Jurkat, Clone E6-1 (cell line): ENCODE measurements at places on chromosomes 3 and 15.

DNA sequence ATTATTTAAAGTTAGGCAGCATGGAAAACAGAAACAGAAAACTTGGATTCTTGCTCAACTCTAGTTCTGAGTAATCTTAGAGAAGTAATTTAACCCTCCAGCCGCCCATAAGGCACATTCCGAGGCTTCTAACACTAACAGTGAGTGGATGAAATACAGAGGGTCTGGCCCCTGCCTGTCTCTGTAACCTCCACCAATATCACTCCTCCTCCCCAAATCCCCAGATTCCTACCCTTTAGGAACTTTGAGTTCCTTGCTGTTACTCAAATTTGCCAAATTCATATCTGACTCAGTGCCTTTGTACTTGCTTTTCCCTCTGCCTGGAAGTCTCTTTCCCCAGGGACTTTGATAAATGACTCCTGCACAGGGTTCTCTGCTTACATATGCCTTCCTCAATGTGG, 112.5 kb upstream of the TGFBR2 start:
- no peak for DNase-seq

- DNase-seq, result no peak
These were observed 55.9 kb downstream of the C3orf20 start for GRCh38 chr3:14730703-14731382.

- DNase-seq, result no peak
These were observed 172.8 kb downstream of the PLCH1 start for GRCh38 chr3:155572085-155572484.

- no peak for DNase-seq
These were observed 568.0 kb upstream of the MDFIC2 start for GRCh38 chr3:70880421-70880820.

GRCh38 chr15:84575493-84575892, 25.3 kb upstream of the ZSCAN2 start:
- DNase-seq, result no peak

- no peak for DNase-seq
These were observed 42.6 kb downstream of the WHAMM start for GRCh38 chr15:82851981-82852511.

DNA sequence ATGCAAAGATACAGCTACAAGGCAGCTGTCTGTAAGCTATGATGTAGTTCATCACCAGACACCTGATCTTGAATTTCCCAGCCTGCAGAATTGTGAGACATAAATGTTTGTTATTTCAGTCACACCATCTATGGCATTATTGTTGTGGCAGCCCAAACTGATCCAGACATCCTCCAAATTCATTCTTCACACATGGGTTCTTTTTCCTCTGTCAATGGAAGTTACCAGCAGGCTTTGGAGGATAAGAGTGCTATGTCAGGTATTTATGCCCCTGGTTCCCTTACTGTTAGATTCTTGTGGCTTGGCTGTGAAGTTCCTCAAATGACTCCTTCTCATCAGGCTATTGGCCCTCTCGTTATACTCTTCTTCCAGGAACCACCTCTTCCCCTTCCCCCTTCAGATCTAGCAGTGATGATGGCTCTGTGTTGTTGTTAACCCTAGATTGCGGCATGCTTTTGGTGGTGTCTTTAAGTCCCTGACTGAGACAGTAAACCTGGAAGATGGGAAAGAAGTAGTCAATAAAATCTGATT, 91.0 kb upstream of the CHMP2B start:
- DNase-seq, result no peak

GRCh38 chr3:188440340-188440972, 286.5 kb downstream of the LPP start:
- DNase-seq, result no peak

- DNase-seq, result no peak
These were observed 229.5 kb downstream of the SHQ1 start for GRCh38 chr3:72618739-72619138.

GRCh38 chr3:101311676-101312075, 8.7 kb downstream of the IMPG2 start:
- DNase-seq, result no peak

DNA sequence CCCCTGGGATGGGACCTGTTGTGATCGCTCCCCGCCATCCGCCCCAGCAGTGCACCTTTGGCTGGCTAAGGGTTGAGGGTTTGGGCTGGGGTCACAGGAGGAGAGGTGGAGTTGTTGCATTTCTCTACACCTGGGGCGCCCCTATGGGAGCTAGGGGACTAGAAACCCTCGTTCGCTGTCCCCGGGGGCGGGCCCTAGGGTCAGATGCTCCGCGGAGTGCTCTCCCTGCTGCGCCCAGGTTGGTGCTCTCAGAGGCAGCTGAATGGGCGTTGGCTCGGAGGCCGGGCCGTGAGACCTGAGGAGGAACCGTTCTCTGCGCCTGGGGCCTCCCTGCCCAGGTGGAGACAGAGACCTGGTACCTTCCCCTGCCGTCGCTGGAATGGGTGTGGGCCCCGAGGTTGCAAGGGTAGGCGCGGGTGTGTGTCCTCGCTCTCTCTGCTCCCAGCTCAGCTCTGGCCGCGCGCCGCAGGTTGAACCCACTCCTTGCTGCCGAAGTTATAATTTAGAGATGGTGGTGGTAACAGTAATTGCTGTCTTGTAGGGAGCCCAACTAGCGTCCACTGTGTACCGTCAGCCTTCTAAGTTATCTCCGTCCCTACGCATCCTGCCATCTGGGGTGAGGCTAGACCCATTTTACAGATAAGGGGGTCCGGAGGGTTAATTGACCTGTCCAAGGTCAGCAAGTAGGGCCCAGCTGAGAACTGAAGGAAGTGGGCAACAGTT, 965 bp downstream of the FLNB start:
- DNase-seq, result no peak

GRCh38 chr15:51356147-51356546, 14.7 kb downstream of the GLDN start:
- no peak for DNase-seq

DNA sequence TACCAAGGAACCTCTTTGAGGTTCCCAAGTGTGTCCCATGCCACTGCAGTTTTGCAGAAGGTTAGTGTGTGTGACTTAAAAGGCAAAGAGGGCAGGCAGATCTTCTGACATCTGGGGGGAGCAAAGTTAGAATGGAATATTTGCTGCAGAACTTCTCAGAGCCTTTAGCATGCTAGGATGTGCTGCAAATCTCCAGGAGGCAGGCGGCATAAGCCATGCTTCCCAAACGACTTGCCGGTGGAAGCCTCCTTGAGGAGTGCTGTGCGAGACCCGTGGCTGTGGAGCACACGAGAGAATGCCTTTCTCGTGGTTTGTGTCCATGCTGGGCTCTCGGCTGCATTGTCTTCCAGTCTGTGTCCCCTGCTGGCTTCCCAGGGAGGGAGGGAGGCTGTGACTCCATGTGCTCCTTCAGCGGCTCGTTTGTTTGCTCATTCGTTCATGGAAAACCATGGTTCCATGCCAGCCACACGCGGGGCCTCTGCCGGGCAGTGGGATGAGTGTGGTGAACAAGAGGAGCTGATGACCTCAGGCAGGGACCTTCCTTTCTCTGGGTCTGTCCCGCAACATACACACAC, 13.8 kb downstream of the HDAC11 start:
- DNase-seq, result no peak

GRCh38 chr3:37096288-37096687, 78.1 kb downstream of the LRRFIP2 start:
- no peak for DNase-seq

DNA sequence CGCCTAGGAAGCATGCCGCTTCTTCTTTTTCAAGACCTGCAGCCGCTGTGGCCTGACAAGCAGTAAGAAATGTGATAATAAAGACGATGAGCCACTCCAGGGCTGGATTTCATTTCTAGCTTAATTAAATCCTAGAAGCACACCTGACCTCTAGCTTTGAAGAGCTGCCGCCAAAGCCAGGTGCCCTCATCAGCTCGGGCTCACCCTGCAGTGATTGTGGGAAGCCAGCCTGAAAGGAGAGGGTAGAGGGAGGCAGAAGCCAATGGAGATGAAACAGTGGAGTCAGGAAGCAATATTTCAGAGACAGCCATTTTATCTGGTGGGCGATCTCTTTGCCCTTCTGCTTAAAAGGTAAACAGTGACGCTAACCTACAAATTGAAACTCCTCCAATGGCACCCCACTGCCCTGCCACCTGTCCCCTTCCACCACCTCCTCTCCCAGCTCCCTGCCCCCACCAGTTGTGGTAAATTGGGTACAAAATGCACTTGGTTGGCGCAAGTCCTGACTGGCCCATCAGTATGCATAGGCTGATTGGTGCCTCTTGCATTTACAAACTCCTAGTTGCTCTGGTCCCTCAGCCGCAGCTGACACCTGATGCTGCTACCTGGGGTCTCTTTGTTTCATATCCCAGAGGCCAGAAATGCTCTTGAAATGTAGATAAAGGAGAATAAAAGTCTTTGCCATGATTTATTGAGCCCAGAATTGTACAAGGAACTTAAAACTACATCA, 385.3 kb downstream of the PDCD6IP start:
- no peak for DNase-seq

DNA sequence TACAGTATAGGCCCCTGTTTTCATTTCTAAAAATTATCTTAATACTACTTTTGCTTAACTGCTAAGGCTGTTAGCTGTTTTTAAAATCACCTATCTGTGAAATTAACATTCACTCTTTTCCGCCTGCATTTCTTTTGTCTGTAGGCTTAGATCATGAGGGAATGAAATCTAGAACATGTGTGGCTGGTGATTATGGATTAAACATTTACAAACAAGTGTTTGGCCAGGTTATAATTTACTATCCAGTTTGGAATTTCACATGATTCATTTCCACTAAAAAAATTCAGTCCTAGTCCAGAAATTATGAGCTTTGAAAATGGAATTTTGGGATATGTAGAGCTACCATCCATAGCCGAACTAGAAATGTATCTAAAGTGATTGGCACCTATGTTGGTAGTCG, 39.1 kb downstream of the GOLM2 start:
- DNase-seq, result no peak

DNA sequence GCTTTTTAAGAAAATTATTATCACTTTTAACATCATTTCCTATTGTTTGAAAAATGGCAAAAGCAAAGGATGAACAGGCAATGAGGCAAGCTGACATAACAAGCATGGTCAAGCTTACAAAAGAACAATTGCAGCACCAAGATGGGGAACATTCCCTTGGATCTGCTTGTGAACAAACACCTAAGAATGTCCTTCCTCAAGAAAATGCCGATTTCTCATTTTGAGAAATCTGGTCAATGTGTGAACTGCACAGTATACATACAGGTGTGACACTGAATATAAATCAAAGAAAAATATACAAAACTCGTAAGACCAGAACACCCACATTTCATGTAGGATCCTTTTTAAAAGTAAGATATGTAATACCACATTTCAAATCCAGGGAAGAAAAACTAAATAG, 58.9 kb downstream of the LRRFIP2 start:
- DNase-seq, result no peak

DNA sequence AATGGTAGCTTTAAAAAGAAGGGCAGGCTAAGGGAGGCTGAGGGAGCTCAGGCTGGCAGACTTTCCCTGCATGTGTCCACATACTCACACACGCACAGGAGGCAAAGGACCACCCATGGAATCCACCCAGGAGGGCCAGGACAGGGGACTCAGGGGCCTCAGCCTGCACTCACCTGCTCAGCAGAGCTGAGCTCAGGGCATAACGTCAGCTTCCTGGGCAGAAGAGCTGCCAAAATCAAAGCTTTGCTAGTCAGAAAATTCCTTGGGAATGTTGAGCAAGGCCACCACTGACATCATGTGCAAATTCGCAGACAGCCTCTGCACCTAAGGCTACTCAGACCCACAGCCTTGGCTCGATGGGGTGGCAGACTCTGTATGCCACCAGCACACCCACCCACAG, 16.4 kb upstream of the ALAS1 start:
- no peak for DNase-seq

DNA sequence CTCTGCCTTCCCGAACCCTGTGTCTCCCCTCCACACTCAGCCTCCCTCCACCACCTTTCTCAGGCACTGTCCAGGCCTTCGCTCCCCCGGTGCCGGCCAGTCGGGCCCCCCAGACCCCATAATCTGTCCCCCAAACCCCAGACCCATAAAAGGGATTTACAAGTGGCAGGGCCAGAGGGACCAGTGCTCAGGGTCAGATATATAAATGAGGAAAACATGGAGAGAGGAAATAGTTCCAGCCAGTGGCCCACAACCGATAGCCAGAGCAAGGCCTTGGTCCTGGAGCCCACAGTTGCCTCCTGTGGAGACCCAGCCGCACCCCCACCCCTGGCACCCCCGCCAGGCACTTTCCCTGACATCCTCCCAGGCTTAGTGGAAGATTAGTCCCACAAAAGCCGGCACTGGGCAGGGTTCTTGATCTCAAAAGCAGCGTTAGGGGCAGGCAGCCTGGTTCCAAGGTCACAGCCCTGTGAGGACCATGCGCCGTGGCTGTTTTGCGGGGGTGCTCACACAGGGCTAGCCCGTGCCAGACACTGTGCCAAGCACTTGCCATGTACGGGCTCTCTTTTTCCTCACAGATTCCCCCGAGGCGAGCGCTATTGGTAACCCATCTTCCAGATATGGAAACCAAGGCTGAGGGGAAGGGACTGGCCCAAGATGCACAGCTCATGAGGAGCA, 1.1 kb upstream of the PLXND1 start:
- no peak for DNase-seq

DNA sequence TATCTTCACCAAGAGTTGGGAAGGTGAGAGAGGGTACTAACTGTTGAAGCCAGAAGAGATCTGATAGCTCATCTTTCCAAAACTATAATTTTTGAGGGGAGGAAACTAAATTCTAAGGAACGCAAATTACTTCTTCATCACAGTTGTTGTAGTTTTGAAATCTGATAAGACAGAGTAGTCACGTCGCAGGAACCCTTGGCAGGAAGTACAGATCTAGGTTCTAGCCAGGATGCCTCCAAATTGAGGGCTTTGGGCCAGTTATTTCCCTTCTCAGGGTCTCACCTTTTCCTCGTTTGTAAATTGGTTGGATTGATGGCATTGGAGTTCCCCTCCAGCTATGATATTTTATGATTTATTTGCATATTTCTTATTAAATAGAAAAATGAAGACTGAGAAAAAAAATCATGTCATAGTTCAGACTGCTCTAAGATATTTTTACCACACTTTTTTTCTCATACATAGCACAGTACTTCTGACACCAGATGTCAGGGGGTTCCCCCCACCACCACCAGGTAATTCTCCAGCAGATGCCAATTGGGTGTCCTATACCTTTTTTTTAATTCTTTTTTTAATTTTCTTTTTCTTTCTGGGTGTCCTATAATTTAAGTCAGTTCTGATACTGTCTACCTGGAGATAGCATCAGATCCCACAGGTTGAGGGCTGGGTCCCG, 32.3 kb upstream of the APH1B start:
- no peak for DNase-seq

GRCh38 chr3:177420651-177421480, 223.6 kb upstream of the TBL1XR1 start:
- no peak for DNase-seq

GRCh38 chr3:56145410-56145809, 322.9 kb downstream of the ERC2 start:
- DNase-seq, result no peak

DNA sequence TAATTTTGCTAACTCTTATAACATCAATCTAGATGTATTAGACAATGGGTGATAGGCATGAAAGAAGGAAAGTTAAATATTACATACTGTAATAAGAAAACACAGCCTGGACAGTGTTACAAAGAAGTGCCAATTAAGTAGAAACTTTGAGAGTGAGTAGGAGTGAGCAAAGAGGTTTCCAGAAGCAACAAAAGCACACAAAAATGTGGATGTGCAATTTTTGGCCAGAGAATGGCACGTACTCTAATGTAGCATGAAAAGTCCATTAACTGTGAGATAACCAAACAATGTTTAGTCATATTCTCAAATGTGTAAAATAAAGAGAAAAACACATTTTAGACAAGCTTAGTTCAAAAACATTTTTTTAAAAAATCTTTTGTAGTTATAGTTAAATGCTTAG, 567.3 kb downstream of the ROBO1 start:
- DNase-seq, result no peak

GRCh38 chr15:38683382-38684242, 119.0 kb upstream of the RASGRP1 start:
- DNase-seq, result peak; percentile 86
